Neuronal stem cell (in vitro differentiated cells): ENCODE measurements at places on chromosomes 6 and 20.

GRCh38 chr20:14313341-14314020 lies 23.9 kb downstream of the FLRT3 start:
- DNase-seq = no peak

DNA sequence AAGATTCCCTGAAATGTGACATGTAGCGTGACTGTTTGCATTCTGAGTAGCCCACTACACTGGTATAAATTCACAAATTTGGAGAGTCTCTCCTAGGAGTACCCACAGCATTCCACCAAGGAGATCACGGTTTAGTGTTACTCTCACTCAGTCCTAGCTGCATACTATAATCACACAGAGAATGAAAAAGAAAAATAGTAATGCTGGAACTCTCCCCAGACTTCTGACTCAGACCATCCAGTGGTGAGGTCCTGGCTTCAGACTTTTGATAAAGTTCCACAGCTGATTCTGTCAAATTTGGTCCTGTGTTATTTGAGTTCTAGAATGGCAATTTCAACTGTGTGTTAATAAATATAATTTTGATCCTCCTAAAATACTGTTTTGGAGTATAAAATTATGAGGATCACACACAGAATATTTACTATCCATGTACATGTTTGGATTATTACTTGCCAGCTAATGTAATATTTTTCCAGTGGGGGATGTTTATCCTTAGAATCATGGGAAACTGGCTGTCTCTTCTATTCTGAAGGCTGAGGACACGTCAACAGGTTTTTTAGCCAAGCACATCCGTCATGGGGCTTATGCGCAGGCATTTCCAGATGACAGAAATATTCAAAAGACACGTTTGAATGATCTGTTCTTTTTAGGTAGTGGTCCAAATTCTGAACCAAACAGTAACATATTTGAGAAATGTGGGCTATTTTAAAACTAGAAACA lies 5.1 kb upstream of the KIAA0408 start:
- DNase-seq = no peak

DNA sequence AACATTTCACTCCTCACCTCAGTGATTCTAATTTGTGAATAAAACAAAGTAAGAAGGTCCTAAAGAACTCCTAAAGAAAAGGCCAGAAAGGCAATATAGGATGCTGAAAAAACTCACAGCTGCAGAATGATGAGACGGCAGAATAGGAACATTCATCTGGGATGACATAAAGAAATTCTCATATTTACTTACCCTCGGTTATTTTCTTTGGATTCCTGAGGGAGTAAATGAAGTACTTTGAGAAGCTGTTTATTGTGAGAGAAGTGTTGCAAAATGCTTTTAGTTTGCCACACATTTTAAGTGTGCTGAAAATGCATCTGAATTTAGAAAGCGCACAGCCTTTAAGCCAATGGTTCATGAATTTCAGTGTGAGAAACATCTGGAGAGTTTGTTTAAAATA lies 35.7 kb upstream of the RBL1 start:
- no peak for DNase-seq

- no peak for DNase-seq
Measured at GRCh38 chr6:111441678-111442243, 41.3 kb downstream of the REV3L start.

- DNase-seq = no peak
Measured at GRCh38 chr20:6644813-6645628, 122.5 kb upstream of the BMP2 start.

DNA sequence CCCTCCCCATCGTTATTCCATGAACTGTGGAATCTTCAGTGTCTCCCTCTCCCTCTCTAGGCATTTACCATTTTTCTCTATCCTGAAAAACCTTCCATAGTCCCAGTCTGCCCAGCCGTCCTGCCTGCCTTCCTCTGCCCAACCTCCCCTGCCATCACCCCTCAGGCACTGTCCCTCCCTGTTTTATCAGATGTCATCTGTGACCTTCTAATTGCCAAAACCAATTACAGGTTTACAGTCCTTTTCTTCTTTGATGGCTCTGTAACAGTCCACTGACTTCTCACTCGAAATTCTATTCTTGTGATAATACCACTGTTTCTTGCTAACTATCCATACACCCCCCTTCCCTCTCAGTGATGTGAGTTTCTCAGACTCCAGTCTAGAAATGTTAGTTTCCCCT lies 2.3 kb upstream of the SLC23A2 start:
- DNase-seq = no peak

DNA sequence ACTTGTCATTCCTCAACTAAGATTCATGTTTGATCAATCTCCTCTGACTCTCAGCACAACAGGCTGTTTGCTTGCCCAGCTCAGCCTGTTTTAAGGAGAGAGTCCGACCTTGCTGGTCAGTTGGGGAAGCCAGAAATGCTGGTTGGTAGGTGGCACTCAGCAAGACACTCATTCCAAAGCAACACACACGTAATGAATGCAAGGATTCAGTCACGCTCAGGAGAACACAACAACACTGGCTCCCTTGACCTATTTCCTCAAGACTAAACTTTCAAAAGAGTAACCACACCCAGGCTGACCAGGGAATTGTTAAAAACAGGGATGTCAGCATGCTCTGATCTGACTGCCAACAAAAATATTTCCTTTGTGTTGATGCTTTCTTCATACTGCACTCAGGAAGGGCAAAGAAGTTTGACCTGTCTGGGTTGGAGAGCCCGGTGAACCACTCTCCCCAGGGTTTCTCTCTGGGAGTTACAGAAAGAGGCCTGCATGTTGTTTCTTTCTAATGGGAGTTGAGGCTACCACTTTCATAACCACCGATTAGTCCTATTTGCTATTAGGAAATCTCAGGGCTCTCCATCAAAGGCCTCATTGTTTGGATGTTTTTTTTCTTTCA lies 25.6 kb upstream of the PREP start:
- DNase-seq = no peak
